CD4-positive, alpha-beta T cell (primary cell): ENCODE measurements at places on chromosomes 12 and 14. TPM values are rescaled to one million over a fixed set of nuclear protein-coding genes. Genes with fewer than 3 reads are reported as not detected.

The ADAMTS20 gene
- not detected for total RNA-seq

The NAV3 gene
- not detected for total RNA-seq

DNA sequence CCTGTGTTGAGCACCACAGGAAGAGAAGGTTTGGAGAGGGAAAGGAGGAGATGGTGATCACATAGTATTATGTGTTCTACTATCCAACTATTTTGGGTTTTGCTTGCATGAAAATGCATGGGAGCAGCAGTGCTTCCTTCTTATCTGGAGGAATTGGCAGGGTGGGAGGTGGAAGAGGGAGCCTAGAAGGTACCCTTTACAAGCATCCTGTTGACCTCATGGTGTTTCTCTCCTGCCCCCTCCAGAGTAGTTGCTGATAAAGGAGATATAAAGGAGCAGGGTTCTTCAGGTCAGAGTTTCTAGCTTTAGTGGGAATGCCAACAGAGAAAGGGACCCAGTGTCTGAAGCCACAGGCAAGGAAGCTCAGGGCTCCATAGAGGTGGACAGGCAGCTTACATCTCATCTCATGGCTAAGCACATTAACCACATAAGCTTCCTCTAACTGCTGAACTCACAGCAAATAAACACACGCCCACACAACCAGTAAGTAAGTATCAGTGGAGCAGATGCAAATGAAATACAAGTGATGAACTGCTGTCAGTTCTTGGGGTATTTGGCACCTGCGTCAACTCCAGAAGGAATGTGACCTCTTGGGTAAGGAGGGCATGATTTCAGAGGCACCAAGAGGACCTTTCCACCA lies 174.2 kb upstream of the SLC38A2 start:
- H3K4me1 ChIP-seq: peaks cover 9% of the 10 kb centered on the region
- H3K36me3 ChIP-seq: no peaks in the 10 kb centered on the region
- no peak overlapping the region for H3K27ac ChIP-seq
- H3K4me3 ChIP-seq: no peak overlapping the region
- no peaks in the 10 kb centered on the region for H3K27me3 ChIP-seq

GRCh38 chr12:15522574-15523187 lies 200.4 kb downstream of the PTPRO start:
- no peaks in the 10 kb centered on the region for H3K4me1 ChIP-seq
- DNase-seq: no peak
- H3K36me3 ChIP-seq: no peaks in the 10 kb centered on the region
- no peak overlapping the region for H3K27ac ChIP-seq

DNA sequence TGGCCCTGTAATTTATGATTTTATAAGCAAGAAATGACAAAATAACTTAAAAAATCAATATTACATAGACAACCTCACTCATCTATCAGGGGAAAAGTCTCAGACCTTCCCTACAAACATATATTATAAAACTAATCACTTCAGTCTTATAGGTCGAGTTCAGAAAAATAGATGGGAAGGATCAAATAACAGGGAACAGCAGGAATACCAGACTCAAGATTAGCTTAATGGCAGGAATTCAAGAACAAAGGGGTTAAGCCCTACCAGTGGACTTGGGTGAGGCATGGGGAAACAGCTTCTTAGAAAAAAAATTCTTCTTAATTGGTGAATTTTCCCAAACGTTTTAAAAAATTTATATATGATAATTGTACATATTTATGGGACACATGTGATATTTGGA lies 51.6 kb upstream of the CRY1 start:
- DNase-seq: no peak
- H3K4me1 ChIP-seq: no peaks in the 10 kb centered on the region
- no peaks in the 10 kb centered on the region for H3K36me3 ChIP-seq
- H3K27ac ChIP-seq: no peak overlapping the region

GRCh38 chr14:72643317-72643801 lies 250.5 kb downstream of the DPF3 start:
- no peak for DNase-seq
- no peak overlapping the region for H3K27ac ChIP-seq
- no peaks in the 10 kb centered on the region for H3K4me1 ChIP-seq

- no peak overlapping the region for H3K4me3 ChIP-seq
- peaks cover 76% of the 10 kb centered on the region for H3K36me3 ChIP-seq
- no peaks in the 10 kb centered on the region for H3K27me3 ChIP-seq
- no peak for DNase-seq
- H3K27ac ChIP-seq: no peak overlapping the region
Observed at GRCh38 chr12:110537605-110538409, 35.7 kb downstream of the RAD9B start.

DNA sequence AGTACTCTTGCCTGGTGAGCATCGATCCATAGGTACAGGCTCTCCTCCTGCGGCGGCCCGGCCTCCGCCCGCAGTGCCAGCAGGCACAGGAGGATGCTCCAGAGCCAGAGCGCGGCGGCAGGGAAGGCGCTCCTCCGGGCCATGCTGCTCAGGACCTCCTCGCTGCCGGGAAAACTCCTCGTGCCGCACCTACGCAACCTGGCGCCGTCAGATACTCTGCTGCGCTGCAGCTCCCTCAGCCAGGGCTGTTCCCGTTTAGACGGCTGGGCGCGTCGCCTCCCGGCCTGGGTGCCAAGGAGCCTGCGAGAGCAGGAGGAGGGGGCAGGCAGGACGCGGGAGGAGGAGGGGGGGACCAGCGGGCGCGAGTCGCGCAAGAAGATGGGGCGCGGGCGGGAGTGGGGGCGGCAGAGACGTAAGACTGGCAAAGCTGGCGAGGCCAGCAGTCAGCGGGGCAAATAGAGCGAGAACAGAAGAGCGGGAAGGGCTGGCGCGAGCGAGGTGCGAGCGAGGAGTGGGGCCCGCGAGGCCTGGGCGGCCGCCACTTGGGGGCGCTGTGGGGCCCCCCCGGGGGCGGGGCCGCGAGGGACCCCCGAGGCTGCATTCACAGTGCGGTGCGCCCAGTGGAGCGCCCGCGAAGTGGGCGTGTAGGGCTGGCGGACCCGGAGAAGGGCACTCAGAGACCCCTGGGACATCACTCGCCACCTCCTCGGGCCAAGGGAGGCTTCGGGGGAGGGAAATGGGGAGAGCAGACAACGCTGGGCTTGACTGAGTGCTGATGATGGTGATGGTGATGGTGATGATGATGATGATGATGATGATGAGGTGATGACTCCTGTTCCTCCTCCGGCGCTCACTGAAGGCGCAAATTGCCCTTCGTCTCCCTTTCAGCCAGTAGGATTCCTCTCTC lies at the start of gene WIF1:
Gene WIF1 (minus strand): TSS at position 257 of the 907 bp plus-strand sequence. CDS start 114 bp downstream, at position 143.
- H3K4me3 ChIP-seq: peak within 1 kb of the TSS; percentile 11
- peaks cover 26% of the 10 kb centered on the region for H3K27me3 ChIP-seq
- H3K4me1 ChIP-seq: peaks cover 12% of the 10 kb centered on the region
- no peaks in the 10 kb centered on the region for H3K36me3 ChIP-seq

GRCh38 chr12:18057051-18057450 lies 32.9 kb downstream of the RERGL start:
- no peaks in the 10 kb centered on the region for H3K27me3 ChIP-seq
- no peak overlapping the region for H3K4me3 ChIP-seq
- H3K4me1 ChIP-seq: no peaks in the 10 kb centered on the region
- H3K36me3 ChIP-seq: no peaks in the 10 kb centered on the region
- H3K27ac ChIP-seq: no peak overlapping the region
- no peak for DNase-seq

DNA sequence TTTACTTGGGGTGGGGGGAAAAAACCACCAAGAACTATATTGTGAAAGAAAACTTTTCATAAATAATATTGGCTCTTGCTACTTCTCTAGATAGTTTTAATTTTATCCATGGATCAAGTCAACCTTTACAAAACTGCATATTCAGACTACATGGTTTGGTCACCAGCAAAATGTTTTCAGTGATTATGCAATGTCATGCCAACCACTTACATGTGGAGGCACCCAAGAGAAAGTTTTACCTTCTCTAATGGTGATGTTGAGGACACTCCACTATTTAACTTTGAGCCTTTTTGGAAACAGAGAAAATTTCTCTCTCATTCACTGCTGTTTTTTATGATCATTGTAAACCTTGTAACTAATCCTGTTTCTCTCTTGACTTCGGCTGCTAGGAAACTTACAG lies 21.6 kb downstream of the PLCZ1 start:
- H3K4me1 ChIP-seq: no peaks in the 10 kb centered on the region
- H3K27me3 ChIP-seq: no peaks in the 10 kb centered on the region
- H3K27ac ChIP-seq: no peak overlapping the region
- H3K4me3 ChIP-seq: no peak overlapping the region

DNA sequence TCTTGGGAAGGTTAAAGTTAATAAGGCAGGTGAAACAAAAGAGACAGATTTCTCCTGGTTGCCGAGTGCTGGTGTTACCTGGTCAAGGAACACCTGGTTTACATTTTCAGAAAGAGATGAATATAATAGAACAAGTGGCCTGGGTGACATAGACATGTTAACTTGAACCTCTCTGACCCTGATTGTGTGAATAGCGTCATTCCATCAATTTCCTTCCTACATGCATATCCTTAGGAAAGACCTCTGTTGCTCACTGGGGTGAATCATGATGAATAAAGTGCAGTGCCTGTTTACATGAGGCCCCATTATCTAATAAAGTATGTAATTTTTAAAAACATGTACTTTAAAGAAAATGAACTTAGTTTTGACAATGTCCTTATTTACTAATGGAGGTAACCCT lies 1822.9 kb upstream of the FLRT2 start:
- H3K4me3 ChIP-seq: no peak overlapping the region
- H3K27me3 ChIP-seq: no peaks in the 10 kb centered on the region
- no peaks in the 10 kb centered on the region for H3K36me3 ChIP-seq
- DNase-seq: no peak

DNA sequence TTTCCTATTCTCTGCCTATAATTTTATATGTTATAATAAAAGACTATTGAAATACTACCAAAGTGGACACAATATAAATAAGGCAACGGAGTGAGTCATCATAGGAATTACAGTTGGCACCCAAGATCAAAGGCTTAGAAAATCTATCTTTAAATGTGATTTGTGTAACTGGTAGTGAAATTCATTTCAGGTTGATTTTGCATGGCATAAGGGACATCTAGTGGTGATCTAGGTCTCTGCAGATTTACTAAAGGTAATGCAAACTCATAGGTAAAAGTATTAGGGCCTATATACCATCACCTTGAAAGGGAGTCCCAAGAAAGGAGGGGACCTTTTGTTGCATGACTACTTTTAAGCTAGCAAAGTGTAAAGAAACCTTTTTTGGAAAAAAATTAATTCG lies 527.2 kb downstream of the NRXN3 start:
- H3K36me3 ChIP-seq: no peaks in the 10 kb centered on the region
- no peaks in the 10 kb centered on the region for H3K4me1 ChIP-seq
- no peak overlapping the region for H3K27ac ChIP-seq
- H3K27me3 ChIP-seq: no peaks in the 10 kb centered on the region

- H3K36me3 ChIP-seq: no peaks in the 10 kb centered on the region
- H3K4me1 ChIP-seq: no peaks in the 10 kb centered on the region
- no peak overlapping the region for H3K27ac ChIP-seq
- no peaks in the 10 kb centered on the region for H3K27me3 ChIP-seq
Observed at GRCh38 chr12:7411343-7411742, 32.6 kb downstream of the CD163L1 start.

DNA sequence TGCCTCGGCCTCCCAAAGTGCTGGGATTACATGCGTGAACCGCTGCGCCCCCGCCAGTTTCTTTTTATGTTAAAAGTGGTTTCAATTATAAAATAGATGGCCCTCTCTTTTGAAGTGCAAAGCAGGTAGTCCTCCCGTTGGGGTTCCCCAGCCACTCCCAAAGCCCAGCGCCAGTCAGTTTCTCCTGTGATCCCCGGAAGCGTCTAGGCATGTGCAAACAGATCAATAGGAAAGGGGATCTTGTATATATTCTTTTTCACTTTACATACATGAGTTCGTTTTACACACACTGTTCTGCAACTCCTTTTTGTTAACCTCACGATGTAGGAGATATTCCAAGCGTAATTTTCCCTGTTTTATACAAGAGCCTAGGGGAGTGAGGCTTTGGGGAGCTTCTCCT lies 16.3 kb upstream of the DLK1 start:
- no peak overlapping the region for H3K27ac ChIP-seq
- H3K36me3 ChIP-seq: no peaks in the 10 kb centered on the region
- peaks cover 23% of the 10 kb centered on the region for H3K27me3 ChIP-seq
- H3K4me1 ChIP-seq: no peaks in the 10 kb centered on the region

DNA sequence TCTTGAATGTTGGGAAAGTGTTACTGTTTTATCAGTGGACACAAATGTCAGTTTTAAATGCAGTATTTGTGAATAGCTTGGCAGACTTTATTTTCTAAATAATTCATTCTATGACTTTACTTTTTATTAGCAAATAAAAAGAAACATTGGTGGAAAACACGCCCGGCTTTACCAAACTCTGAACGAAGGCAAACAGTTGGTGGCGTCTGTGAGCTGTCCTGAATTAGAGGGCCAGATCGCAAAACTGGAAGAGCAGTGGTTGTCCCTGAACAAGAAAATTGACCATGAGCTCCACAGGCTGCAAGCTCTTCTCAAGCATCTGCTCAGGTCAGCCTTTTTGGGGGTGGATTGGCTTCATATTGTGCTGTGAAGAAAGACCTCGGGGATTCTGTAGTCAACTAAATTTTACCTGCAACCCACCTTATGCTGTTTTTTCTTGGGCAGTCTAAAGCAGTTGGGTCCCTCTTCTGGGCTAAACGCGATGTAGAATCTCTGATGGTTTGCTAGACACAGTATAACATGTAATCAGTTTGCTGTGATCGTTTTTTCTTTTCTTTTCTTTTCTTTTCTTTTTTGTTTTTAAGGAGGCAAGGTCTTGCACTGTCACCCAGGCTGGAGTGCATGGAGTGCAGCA lies 156.4 kb downstream of the ESR2 start:
- no peaks in the 10 kb centered on the region for H3K27me3 ChIP-seq

DNA sequence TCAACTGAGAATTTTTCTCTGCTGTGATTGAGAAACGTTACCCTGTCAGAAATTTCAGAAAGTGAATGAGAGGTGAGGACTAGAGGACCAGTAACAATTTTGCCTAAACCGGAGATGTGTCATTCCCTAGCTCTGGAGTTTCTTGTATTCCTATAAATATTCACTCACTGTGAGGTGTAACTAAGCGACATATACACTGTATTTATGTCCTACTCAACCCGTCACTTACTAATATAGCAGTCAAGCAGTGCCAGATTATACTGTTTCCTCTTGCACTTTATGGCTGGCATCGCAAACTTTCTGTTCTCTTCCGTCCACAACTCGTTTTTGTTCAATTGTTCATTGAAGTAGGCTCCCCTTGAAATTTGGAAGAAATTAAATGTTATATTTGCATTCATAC lies 192.9 kb downstream of the NOVA1 start:
- H3K4me3 ChIP-seq: no peak overlapping the region
- no peaks in the 10 kb centered on the region for H3K4me1 ChIP-seq
- no peak for DNase-seq
- no peaks in the 10 kb centered on the region for H3K27me3 ChIP-seq
- H3K27ac ChIP-seq: no peak overlapping the region
- no peaks in the 10 kb centered on the region for H3K36me3 ChIP-seq

GRCh38 chr12:89344043-89344861 lies 8.0 kb downstream of the DUSP6 start:
- H3K27ac ChIP-seq: no peak overlapping the region
- H3K4me3 ChIP-seq: no peak overlapping the region
- no peaks in the 10 kb centered on the region for H3K27me3 ChIP-seq
- H3K36me3 ChIP-seq: no peaks in the 10 kb centered on the region
- H3K4me1 ChIP-seq: peaks cover 19% of the 10 kb centered on the region
- no peak for DNase-seq

DNA sequence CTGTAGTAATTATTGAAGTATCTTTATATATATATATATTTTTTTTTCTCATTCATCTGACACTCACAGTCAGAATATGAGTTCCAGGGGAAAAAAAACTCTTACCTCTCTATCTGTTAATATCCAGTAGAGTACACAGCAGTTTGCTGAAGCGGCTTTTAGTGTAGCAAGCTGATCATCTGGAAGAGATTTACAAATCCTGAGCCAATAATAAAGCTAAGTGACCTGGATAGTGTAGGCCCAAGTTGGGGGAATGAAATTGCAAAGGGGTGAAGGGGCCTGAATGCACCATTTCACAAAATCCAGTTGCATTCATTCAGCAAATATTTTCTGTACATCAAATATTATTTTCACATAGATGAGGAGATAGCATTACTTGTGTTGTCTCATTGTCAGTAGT lies 234.6 kb upstream of the FLRT2 start:
- H3K4me3 ChIP-seq: no peak overlapping the region
- no peaks in the 10 kb centered on the region for H3K27me3 ChIP-seq
- H3K4me1 ChIP-seq: no peaks in the 10 kb centered on the region
- no peaks in the 10 kb centered on the region for H3K36me3 ChIP-seq
